ENCODE measurements at places on chromosomes 11 and 22.

DNA sequence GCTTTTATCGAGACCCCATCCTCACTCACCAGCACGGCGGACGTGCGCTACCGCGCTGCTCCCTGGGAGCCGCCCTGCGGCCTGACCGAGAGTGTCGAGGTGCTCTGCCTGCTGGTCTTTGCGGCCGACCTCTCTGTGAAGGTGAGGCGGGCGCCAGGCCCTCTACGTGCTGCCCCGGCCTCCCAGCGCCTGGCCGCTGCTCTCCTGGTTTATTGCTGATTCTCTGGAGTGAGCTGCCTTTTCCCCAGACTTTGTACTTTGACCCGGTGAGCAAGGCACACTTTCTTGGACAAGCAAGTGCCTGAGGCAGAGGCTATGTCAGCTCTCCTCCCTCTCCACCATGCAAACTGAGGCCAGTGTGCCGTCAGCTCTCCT, 6.5 kb downstream of the TPCN2 start:
- no peak for DNase-seq

- peak; percentile 52 for DNase-seq
Observed at GRCh38 chr11:64970731-64971151, 1.2 kb downstream of the MAJIN start.

DNA sequence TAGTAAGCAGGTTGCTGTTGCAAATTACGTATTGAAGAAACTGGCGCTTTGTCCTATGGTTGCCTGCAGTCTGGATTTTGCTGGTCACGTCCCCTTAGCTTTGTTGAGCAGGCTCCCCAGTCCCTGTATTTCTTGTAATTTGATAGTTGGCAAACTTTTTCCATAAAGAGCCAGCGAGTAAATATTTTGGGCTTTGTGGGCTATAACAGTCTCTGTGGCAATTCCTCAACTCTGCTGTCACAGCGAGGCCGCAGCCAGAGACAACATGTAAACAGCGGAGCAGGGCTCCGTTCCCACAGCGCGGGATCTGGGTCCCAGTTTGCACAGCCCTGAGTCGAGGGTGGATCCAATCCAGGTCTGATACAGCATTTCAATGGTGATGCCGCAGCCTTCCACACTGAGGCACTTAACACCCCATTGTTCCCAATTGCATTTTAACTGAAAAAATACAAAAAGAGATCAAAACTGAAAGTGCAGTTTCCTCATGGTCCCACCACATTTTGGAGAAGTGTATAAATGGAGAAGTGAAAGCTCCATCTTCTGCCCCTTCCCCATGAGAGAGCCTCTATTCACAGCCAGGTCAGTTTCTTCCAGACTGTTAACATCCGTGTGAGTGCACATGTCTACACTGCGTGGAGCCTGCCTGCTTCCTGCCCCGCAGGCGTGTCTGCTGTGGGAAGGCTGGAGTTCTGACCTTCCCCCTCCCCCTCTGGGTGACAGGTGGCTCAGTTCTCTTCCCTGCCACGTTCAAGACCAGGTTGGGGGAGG, 89.1 kb downstream of the RPS6KA4 start:
- no peak for DNase-seq

GRCh38 chr22:30326255-30326705, 461 bp downstream of the TBC1D10A start:
- DNase-seq: no peak

DNA sequence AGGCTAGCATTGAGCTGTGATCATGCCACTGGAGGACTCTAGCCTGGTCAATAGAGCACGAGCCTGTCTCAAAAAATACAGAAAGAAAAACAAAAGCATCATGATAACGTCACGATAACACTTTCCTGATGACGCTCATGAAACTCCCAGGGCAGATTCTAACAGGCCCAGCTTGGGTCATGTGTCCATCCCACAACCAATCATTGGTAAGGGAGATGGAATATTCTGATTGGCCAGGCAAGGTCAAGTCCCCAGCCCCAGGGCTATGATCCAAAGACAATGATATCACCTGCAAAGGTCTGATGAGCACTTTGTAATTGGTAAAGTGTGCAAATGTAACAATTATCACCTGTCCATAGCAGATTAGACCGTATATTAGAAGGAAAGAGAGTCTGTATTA, 21.5 kb upstream of the DDX6 start:
- DNase-seq: no peak

GRCh38 chr11:22792497-22792896, 37.1 kb downstream of the SVIP start:
- no peak for DNase-seq

DNA sequence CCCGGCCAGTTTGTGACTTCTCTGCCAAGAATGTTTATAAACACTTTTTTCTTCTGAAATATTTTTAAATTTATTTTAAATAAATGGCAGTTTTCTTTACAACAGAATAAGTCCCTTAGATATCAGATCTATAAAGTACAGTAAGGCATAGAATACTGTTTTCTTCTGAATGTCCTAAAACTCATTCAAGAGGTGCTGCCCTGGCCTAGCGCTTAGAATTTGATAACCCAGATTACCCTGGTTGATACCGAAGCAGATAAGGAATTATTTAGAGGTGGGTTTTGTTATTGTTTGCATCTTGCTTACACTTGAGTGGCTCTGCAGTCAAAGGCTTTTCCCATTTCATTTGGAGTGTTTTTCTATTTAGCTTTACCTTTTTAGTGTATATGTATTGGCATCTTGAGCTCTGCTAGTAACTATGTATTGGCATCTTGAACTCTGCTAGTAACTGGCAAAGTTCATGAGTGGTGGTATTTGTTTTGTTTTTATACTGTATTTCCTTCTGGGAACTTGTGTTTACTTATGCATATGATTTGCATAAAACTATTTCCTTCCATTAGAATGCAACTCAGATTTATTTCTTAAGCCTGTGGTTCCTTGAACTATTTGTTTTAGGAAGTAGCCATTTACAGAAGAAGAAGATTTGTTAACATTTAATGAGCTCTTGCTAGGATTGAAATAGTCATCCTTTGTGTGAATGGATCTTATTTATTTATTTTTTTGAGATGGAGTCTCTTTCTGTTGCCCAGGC, 1.2 kb downstream of the ACAD8 start:
- no peak for DNase-seq

DNA sequence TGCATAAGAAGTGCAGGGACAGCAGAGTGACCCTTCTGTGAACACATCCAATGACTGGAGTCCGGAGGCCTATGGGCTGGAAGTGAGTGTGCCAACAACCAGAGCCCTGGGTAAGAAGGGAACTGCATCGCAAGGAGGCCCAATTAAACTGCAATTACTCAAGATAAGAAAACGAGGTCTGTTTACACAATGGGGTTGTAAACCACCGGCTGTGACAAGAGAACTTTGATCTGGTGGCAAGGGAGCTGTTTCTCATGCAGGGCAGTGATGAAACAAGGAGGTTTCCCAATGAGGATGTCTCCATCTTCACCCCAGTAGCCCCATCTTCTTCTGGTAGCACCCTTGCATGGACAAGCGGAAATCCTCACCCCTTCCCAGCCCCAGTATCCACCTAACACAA, 21.5 kb downstream of the ETS1 start:
- DNase-seq: no peak

GRCh38 chr11:65489035-65489705, 9.7 kb upstream of the MALAT1 start:
- DNase-seq: no peak

- no peak for DNase-seq
Observed at GRCh38 chr22:42236268-42236667, 34.2 kb downstream of the TCF20 start.

GRCh38 chr11:9691865-9692264, 28.0 kb downstream of the SWAP70 start:
- DNase-seq: no peak

- no peak for DNase-seq
Observed at GRCh38 chr22:25953919-25954318, 211.9 kb downstream of the MYO18B start.

DNA sequence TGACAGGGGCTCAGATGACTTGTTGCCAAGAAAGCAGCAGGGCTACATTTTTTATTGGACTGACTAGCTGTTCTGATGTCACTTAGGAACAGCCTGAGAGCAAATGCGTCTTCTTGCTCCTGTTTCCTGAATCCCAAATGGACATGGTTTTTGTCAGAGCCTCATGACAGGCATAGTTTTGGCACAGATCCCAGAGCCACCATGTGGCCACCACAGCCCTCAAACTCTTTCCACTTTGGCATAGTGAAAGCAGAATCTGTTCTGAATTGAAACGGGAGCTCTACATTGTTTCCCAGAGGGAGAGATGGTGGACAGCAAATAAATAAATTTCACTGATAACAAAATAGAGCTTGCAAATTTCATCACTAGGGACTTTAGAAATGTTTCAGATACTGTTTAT, 222.2 kb downstream of the C11orf87 start:
- no peak for DNase-seq

GRCh38 chr11:112777283-112777751, 183.9 kb upstream of the NCAM1 start:
- no peak for DNase-seq

DNA sequence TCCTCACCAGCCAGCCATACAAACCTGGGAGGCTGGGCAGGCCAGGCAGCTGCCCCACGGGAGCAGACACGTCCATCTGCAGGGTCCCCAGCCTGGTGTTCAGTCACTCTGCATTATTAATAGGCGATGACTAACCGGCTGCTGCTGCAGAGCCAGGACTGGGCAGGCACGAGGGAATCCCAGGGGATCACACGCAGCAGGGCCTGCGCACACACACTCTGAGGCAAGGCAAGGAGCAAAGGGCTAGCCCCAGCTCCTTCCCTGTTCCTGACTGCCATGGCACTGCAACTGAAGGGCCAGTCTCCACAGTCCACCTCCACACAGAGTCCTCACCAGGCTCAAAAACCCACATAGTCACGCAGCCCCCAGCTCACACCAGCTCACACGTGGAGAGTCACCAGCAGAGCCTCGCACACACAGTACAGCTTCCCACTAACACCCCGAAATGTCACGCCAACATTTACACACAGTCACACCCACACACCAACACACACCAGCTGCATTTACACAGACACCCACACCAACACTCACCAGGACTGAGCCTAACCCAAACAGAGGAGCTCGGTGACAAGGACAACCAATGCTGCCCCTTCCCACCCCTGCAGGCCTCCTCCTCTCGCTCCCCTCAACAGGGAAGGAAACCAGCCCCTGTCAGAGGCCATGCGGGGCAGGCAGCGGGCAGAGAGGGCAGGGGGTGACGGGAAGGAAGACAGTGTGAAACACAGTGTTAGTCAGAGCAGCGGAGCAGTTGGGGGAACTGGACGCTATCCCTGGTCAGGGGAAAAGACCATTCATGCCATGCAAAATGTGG, 47.3 kb downstream of the NRXN2 start:
- DNase-seq: no peak

DNA sequence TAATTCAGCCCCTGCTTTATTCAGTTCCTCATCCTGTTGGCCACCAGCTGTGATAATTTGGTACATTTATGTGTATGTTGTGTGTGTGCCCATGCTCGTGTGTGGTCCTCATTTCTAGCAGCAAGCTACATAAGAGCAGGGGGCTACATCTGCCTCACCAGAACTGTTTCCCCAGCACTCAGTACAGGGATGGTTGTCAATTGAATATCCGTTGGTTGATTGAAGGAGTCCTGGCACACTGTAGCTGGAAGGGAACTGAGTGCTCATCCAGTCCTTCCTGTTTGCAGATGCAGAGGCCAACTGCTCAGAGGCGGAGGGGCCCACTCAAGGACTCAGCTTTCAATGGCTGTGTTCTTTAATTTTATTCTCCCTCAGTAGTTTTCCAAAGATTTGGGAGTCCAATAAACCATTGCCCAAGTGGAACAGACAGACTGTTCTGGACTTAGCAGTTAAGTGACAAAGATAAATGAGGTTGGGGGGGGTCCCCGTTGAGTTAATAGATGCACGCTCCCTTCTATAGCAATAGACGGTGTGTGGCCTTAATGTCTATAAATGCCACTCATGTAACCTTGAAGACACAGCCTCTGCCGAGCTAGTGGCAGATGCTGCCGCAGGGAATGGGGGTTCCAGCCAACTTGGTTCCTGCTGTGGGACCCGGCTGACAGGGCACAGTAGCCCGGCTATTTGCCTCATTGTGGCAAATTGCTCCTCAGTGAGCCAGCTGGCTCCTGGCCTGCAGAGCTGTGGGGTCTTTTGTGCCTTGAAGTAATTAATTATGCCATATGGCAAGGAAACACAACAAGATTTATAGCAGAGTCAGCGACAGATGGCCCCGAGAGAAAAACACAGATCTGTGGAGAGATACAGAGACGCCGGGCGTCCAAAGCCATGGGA, 71.4 kb upstream of the GRK3 start:
- DNase-seq: no peak

DNA sequence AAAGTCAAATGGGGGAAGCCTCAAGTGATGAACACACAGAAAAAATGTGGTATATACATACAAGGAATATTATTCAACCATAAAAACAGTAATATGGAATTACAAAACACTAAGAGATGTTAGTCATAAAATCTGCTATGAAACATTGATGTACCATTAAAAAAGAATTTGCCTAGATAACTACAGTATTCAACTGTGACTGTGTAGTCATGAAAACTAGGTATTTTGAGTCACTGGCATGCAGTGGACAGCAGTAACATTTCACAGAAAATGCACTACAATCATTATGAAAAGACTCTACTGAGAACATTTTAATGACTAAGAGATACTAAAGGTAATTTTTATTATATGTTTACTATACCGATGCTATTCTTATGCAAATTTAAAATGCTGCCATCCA, 11.7 kb downstream of the ZNF195 start:
- DNase-seq: no peak

DNA sequence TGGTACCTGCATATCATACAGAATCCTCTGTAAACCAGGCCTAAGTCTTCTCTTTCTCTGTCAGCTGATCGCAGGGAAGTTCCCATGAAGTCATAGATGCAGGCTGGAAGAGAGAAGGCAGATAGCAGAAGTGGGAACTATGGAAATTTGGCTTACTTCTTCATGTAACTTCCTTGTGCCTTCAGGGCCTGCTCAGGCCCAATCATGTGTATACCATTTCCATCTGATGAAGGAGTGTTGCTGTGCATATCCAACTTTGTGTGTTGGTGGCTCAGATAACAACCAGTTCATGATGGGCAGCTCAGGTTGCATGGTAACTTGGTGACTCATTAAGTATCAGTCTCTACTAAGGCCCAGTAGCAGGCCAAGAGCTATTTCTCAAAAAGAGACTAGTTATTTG, 53.1 kb upstream of the CEP295 start:
- no peak for DNase-seq

DNA sequence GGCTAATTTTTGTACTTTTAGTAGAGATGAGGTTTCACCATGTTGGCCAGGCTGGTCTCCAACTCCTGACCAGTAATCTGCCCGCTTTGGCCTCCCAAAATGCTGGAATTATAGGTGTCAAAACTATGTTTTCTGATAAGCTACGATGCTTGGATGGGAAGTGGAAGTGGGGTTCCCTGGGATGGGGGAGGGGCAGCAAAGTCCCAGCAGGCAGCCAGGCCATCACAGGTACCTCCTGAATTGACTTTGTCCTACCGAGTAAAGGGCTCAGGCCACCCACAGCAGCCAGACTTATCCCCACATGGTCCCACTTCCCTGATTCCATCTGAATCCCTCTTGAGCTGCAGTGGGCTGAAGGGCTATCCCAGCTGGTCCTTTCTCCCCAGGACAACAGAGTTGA, 6.9 kb downstream of the FTH1 start:
- no peak for DNase-seq

GRCh38 chr22:47027766-47028165, 265.3 kb downstream of the TBC1D22A start:
- DNase-seq: no peak

GRCh38 chr11:113475160-113475761, at the start of gene DRD2:
TSS of gene DRD2 (minus strand) at chr11:113475398. CDS start at chr11:113424651, 50,747 bp downstream.
- no peak for DNase-seq
